GM23338 (cell line): ENCODE measurements at places on chromosomes 16 and 17. TPM values are rescaled to one million over a fixed set of nuclear protein-coding genes. Genes with fewer than 3 reads are reported as not detected.

DNA sequence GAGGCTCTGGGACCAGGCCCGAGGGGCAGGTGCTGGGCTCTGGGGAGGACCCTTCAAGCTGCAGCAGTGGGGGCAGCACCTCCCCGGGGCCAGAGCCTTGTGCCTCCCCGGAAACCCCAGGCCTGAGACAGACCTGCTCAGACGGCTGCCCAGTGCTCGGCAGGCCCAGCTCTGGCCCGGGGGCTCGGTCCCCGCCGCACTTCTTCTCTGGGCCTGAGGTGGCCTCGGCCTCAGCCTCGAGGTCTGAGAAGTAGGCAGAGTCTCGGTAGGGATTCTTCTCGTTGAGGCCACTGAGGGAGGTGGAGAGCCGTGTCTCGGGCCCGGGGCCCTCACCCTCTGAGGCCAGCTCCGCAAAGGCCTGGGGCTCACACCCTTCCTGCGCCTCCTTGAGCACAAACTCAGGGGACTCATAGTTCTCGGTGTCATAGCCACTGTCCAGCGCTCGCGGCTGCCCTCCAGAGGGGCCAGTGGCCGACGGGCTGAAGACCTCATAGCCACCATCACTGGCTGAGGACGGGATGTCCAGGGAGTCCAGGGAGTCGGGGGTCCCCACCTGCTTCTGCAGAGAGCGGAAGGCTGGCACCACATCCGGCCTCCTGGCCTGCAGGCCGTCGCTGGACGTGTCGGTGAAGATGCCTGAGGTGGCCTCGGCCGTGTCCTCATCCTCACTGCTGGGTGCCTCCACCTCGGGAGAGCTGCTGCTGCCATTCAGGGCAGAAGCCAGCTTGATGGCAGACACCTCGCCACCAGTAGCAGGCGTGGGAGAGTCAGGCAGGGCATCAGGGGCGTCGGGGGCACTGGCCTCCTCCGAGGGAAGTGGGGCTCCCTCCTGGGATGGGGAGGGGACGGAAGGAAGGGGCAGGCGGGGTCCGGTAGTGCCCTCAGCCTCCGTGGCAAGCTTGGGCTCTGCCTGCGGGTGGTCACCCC is 44.3 kb upstream of the PVALEF start:
- DNase-seq, result no peak
- no peak overlapping the region for H3K4me3 ChIP-seq
- no peaks in the 10 kb centered on the region for H3K27me3 ChIP-seq
- no peaks in the 10 kb centered on the region for H3K36me3 ChIP-seq
- no peaks in the 10 kb centered on the region for H3K4me1 ChIP-seq
- H3K27ac ChIP-seq, result no peak overlapping the region

Gene TLCD2
- 0.64 and 0.70 TPM in 2 replicates for polyA plus RNA-seq

Gene CPHXL2
- polyA plus RNA-seq, result not detected in 2 replicates

DNA sequence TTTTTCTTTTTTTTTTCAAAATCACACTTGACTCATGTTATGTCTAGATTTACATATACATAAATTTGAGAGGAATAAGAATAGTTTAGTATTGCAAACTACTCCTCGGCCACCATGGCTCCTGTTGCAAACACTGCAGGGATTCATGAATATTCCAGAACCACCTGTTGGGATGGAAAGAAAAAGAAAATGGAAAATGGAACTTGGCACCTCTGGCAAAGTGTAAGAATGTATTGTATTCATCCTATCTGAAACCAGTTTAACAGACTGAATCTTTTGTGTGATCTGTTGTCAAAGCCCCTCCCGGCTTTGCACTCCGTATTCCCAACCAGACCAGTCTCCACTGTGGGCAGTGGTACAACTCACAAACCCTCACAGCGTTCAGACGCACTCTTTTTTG is 124.4 kb downstream of the SPECC1 start:
- H3K27ac ChIP-seq, result peak overlapping the region; percentile 7; the same call in 1 of the 2 replicates
- H3K4me3 ChIP-seq, result 0 out of 2 replicates have a peak overlapping the region, but pooled peaks have one; percentile 3
- peaks cover 16% of the 10 kb centered on the region for H3K4me1 ChIP-seq
- peaks cover 9% of the 10 kb centered on the region; the same call in 1 of the 2 replicates for H3K36me3 ChIP-seq
- no peaks in the 10 kb centered on the region for H3K27me3 ChIP-seq

- peaks cover 28% of the 10 kb centered on the region for H3K4me1 ChIP-seq
- no peaks in the 10 kb centered on the region for H3K36me3 ChIP-seq
- no peak overlapping the region for H3K27ac ChIP-seq
- H3K4me3 ChIP-seq, result no peak overlapping the region
- no peaks in the 10 kb centered on the region for H3K27me3 ChIP-seq
- no peak for DNase-seq
Measured at GRCh38 chr17:61235001-61235826, 164.4 kb upstream of the TBX2 start.

DNA sequence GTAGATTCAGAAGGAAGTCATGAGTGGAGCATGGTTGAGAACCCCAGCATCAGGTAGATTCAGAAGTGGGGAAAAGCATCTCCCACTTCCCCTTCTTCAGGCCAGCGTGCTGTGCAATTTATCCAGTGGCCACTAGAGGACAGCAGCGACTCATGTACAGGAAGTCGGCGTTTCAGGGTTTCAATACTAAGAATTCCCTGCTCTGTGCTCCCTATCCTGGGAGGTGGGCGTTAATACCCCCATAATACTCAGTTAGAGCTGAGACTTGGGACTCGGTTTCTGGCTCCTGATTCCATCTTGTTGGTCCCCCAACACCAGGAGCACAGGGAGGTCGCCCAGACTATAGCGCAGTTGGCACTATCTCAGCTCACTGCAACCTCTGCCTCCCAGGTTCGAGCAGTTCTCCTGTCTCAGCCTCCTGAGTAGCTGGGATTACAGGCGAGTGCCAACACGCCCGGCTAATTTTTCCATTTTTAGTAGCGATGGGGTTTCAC is 75.3 kb upstream of the AMZ2 start:
- no peaks in the 10 kb centered on the region for H3K36me3 ChIP-seq
- H3K27me3 ChIP-seq, result peaks cover 8% of the 10 kb centered on the region
- no peaks in the 10 kb centered on the region for H3K4me1 ChIP-seq
- no peak overlapping the region for H3K27ac ChIP-seq
- no peak overlapping the region for H3K4me3 ChIP-seq

- no peaks in the 10 kb centered on the region for H3K27me3 ChIP-seq
- H3K4me3 ChIP-seq, result no peak overlapping the region
- no peak for DNase-seq
- H3K36me3 ChIP-seq, result no peaks in the 10 kb centered on the region
Measured at GRCh38 chr16:84427553-84427952, 59.2 kb downstream of the ATP2C2 start.

Gene KRT20
- not detected in 2 replicates for polyA plus RNA-seq

DNA sequence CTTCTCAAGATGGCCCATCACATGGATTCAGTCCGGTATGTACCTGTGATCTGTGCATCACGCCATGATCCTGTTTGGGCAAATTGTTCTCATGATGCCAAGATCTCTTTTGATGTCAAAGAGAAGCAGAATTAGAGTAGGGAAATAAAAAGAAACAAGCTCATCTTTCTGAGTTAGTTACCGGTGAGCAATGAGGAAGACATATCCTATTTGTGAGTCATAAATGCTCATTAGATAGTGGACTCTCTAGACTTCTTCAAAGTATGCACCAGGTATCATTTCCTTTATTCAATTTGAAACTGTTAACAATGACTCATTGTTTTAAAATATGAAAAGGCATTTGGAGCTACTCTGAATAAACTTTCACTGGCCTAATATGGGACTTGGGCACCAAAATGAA is 8.0 kb upstream of the KRTAP4-12 start:
- no peak for DNase-seq
- H3K27ac ChIP-seq, result no peak overlapping the region
- no peaks in the 10 kb centered on the region for H3K27me3 ChIP-seq
- H3K4me1 ChIP-seq, result no peaks in the 10 kb centered on the region
- no peaks in the 10 kb centered on the region for H3K36me3 ChIP-seq

- no peaks in the 10 kb centered on the region for H3K4me1 ChIP-seq
- H3K27ac ChIP-seq, result no peak overlapping the region
- no peaks in the 10 kb centered on the region for H3K36me3 ChIP-seq
- H3K4me3 ChIP-seq, result no peak overlapping the region
- no peak for DNase-seq
- H3K27me3 ChIP-seq, result no peaks in the 10 kb centered on the region
Measured at GRCh38 chr16:86965840-86966550, 351.2 kb downstream of the C16orf95 start.

DNA sequence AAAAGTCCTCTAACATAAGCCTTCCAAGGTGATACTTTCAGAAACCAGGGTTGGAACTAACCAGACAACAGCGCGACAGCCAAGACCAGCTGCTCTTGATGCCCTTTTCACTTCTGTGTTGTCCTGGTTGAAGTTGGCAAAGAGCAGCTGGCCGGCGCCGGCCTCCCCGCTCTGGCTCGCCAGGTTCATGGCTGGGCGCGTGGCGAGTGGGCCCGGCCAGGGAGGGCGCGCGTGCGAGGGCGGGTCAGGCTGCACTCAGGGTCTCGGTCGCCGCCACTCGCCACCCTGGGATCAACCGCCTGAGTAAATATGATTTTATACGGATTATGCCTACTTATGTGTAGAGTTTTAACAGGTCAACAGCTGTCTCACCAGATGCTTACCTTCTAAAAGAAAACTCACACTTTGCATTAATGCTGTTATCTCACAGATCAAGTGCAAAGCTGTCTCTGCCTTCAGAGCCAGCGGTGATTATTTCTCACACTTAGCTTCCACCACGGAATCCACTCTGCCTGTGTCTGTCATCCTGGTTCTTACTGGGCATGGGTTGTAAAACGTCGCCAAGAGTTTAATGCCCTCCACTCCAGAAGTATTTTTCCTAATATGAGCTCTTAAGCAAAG is 13.5 kb downstream of the KCTD2 start:
- H3K4me1 ChIP-seq, result no peaks in the 10 kb centered on the region
- H3K4me3 ChIP-seq, result no peak overlapping the region
- DNase-seq, result no peak

- DNase-seq, result peak; percentile 95
- H3K4me1 ChIP-seq, result peaks cover 7% of the 10 kb centered on the region
- H3K4me3 ChIP-seq, result peak overlapping the region; percentile 86
- no peaks in the 10 kb centered on the region for H3K36me3 ChIP-seq
Measured at GRCh38 chr17:45160447-45161287, 1.0 kb upstream of the HEXIM2 start.
